Smooth muscle cell of trachea (primary cell): ENCODE measurements at places on chromosomes 6 and 20. TPM values are rescaled to one million over a fixed set of nuclear protein-coding genes. Genes with fewer than 3 reads are reported as not detected.

HLA-A gene
- 281 and 453 TPM in 2 replicates for total RNA-seq

COL9A3 gene
- 0.15 and 1.2 TPM in 2 replicates for total RNA-seq

TNFRSF21 gene
- total RNA-seq = 10.5 and 28.3 TPM in 2 replicates

CRISP3 gene
- not detected in 2 replicates for total RNA-seq

GSTA4 gene
- 68.5 and 78.2 TPM in 2 replicates for total RNA-seq

PSORS1C2 gene
- not detected in 2 replicates for total RNA-seq

CCN6 gene
- total RNA-seq = not detected in 2 replicates

BEND3 gene
- 0.73 and 2.0 TPM in 2 replicates for total RNA-seq

FAM217A gene
- total RNA-seq = not detected in 2 replicates

OOEP gene
- 0.29 TPM in 1 of 2 replicates, not detected in the other for total RNA-seq
